ENCODE measurements at places on chromosomes 2 and 18.

DNA sequence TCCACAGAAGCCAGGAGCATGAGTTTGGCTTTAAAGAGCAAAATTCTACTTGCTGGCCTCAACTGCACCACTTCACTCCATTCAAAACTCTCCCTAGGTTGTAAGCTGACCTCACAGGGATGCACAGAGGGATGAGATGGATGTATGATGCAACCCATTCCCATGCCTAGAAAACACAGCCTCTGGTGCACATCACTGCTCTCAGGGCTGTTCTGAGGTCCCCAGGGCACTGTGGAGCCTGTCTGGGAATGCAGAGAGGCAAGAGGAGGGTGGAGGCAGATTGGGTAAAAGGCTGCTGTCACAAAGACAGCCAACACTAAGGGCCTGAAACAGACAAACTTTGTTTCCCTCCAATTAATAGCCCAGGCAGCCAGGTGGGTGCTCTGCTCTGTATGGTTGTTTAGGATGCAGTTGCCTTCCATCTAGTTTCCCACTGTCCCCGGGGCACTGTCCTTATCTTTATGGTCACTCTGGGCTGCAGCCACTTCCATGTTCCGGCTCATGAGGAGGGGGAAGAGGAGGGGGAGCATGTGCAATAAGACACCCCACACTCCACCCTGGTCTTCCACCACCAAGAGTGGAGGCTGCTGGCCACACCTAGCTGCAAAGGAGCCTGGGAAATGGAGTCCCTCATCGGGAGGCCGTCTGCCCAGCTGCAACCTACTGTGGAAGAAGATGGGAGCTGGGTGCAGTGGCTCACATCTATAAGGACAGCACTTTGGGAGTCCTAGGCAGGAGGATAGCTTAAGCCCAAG lies 7.0 kb downstream of the GPR45 start:
- no peak for DNase-seq

DNA sequence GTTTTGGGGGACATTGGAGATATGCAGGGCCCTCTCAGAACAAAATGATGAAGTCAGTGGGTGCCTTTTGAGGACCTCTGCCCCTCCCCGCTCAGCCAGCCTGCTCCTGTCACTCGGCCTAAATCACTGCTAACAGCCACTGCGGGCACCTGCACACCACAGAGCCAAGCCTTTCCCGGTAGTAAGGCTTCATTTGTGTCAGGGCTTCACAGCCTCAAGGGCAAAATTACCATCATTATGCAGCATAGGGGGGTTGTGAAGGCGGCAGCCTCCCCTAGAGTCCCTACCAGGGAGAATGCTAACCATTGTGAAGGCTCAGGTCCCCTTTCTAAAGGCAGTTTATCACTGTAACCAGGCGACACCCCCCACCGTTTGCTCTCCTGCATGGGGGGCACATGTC lies 519.8 kb upstream of the MYT1L start:
- no peak for DNase-seq

DNA sequence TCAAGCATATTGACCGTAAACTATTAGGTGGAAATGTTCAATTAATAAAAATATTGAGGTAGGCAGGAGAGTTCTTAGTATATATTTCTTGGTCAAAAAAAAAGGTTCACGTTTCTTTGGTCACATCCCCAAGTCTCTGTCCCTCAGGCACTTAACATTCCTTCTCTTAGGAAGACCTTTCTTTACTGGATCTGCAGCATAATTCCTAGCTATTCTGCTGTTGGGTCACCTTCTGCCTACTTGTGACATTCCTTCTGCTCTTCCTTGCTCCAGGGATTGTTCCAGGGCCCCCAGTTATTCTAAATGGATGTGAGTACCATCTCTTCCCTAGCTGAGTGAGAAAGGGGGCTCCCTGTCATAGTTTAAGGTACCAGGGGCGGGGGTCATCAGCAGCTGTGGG lies 4.2 kb downstream of the UGP2 start:
- DNase-seq = no peak

DNA sequence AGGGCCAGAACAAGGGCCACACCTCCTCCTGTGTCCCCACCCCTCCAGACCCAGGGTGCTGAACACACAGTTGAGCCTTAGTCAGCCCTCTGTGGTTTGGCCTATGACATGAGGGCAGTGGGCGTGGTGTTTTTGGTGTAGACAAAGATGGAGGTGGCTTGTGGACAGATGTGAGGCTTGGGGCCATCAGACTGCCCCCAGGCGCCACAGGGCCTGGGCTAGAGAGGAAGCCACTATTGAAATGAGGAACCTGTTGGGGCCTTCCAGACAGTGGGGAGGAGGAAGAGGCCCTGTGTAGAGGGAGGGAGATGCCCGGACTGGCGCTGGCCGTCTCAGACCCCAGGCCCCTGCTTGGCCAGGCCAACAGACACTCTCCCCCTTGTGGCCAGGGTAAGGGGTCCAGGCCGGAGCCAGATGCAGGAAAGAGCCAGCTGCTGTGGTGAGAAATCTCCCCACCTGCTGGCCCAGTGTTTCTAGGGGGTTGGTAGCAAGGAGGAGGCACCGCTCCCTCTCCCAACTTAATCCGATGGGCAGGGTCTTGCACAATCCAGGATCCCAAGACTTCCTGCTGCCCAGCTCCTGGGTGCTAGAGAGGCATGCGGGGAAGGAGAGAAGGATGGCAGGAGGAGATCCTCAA lies 53.8 kb downstream of the SMAD7 start:
- no peak for DNase-seq

DNA sequence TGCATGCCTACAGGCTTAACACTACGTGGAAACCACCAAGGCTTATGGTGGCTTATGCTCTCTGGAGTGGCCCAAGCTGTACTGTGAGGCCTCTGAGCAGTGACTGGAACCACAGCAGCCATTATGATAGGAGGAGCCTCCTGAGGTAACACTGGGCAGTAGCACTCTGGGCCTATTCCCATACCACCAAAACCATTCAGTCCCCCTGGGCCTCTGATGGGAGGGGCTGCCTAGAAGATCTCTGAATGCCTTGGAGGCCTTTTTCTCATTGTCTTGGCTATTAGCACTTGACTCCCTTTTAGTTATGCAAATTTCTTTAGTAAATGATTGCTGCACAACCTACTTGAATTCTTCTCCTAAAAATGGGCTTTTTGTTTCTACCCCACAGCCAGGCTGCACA lies 985.0 kb downstream of the DPP10 start:
- DNase-seq = no peak

DNA sequence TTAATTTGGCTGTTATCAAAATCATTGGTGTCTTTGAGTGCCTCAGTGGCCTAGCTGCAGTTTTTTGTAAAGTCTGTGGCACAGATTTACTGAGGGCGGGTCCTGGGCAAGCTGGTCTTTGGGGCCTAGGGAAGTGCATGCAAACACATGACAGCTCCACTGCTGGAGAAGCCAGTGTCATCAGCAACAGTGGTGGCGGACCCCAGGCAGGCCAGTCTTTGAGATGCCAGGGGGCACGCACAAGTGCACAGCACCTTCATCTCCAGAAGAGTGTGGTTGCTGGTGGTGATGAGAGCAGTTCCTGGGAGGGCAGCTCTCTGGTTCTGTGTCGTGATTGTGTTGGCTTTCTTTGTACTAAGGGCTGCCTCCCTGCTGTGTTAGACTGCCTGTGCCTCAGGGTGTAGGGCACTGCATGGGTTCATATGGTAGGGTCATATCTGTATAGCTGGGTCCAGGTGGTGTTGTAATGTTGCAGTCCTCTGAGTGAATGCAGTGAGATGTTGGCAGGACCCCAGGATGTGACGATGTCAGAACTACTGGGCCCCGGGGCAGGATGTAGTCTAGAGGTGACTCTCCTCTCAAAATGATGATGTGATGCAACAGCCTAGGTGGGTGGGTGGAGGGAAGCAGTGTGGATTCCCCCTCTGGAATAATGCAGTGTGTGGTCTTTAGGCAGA lies 646.7 kb upstream of the CDH2 start:
- DNase-seq = no peak

All from WERI-Rb-1 (cell line).